ENCODE measurements at places on chromosomes 5 and 9.

DNA sequence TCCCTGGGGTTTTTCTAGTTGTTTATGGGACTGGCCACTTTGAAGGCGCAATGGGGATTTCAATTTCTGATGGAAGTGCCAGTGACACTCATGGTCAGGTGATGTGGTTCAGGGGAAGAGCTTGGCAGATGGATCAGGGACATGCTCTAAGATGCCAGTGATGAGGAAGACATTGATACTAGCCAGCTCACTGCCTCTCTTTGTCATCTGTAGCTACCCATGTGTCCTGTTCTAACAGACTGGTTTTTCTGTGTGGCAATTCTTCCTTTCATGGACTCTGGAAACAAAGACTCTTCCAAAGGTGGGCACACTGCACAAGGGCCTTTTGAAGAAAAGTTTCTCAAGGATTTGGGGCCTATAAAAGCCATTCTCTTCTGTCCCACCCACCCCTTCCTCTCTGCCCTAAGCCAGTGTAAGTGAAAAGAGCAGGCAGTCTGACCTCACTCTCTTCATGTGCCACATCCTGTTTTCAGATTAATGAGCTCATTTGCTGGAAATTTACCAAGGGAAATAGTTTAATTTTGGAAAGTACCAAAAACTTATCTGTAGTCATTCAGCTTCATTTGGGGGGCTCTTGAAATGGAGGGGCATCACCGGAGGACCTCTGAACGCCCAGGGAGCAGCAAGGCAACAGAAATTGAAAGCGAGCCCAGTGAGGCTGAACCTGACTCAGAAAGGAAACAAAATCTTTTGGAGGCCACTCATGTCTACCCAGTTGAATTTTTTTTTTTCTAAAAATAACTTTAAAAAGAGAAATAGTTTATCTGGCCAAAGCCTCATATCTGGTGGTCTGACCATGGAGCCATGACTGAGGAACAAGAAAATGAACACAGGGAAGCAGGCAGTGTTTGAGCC, 4.9 kb upstream of the TRAF1 start:
- peak; percentile 43 for DNase-seq

- DNase-seq = no peak
Observed at GRCh38 chr9:123418052-123418430, 62.0 kb downstream of the CRB2 start.

DNA sequence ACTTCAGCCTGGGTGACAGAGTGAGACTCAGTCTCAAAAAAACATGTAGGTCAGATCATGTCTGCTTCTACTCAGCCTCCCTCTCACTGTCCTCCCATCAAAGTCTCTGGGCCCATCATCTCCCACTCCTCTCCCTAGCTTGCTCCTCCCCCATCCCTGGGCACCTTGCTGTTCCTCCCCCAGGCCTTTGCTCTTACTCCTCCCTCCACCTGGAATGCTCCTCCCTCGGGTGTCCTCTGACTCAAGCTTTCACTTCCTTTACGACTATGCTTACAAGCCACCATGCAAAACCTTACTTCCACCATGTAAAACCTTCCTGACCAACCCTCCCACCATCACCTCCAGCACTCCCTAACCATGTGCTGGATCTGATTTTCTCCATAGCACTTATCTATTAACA, 51.5 kb downstream of the MTMR12 start:
- DNase-seq = no peak

DNA sequence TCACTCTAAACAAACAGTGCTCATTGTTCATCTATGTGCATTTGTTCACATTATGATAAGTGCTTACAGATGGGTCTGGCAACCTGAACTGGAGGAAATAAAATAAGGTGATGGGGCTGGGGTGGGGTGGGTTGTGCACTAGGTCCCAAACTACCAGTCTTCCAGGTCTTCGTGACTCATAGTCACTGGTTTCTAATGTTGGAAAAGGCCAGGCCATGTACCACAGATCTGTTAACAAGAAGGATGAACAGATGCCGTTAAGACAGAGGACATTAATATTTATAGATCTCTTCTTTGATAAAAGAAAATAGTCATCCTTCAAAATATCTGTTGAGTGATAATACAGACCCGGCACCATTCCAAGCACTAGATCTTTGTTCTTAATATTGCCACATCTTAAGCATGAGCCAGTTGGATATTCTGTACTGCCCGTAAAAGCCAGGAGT, 71.4 kb upstream of the STARD4 start:
- no peak for DNase-seq

GRCh38 chr5:145471831-145472612, 363.1 kb downstream of the PRELID2 start:
- no peak for DNase-seq

- DNase-seq = no peak
Observed at GRCh38 chr5:114657342-114658130, 295.7 kb downstream of the KCNN2 start.

GRCh38 chr5:154647114-154647760, 107.9 kb upstream of the LARP1 start:
- no peak for DNase-seq

- no peak for DNase-seq
Observed at GRCh38 chr9:137077010-137077747, at the start of gene UAP1L1. Gene UAP1L1, plus strand, starts transcription at chr9:137077517. Its CDS starts 16 bp downstream, at chr9:137077533.

DNA sequence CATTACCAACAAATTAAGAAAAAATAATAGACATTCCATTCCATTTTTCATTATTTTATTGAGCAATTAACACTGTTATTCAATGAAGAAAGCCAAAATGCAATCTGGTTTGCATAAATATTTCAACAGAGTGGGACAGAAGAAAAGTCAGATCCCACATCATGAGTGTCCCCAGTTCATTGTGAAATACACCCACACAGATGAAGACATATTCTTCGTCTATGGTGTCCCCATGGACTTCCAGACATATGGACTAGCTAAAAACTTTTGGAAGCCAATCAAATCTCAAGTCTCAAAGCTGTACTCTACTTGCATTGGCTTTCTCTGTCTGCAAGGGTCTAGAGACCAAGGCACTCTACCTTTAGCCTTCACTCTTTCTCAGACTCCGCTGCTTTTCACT, 194.3 kb downstream of the SEMA5A start:
- no peak for DNase-seq

DNA sequence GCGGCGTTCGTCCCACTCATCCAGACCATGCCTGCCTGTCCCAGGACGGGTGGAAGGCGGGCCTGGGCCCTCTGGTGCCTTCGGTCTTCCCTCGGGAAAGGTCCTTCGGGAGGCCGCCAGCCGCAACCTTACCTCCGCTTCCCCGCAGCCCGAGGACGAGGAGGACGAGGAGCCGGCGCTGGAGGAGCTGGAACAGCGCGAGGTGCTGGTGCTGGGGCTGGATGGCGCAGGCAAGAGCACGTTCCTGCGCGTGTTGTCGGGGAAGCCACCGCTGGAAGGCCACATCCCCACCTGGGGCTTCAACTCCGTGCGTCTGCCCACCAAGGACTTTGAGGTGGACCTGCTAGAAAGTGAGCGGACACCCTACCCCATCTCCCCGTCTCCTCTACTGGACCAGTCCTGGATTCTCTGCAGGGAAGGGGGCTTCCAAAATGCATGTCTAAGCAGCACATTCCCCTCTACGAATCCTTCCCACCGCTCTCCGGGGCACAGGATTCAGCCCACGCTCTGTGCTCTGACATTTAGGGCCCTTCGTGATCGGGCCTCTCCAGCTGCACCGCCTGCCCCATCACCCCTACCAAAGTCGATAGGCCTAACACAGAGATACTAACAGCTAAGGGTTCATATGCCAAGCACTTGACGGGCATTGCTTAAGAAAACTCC, 1.1 kb downstream of the ARL10 start:
- DNase-seq = no peak

GRCh38 chr5:130158036-130158435, 253.8 kb downstream of the CHSY3 start:
- no peak for DNase-seq

DNA sequence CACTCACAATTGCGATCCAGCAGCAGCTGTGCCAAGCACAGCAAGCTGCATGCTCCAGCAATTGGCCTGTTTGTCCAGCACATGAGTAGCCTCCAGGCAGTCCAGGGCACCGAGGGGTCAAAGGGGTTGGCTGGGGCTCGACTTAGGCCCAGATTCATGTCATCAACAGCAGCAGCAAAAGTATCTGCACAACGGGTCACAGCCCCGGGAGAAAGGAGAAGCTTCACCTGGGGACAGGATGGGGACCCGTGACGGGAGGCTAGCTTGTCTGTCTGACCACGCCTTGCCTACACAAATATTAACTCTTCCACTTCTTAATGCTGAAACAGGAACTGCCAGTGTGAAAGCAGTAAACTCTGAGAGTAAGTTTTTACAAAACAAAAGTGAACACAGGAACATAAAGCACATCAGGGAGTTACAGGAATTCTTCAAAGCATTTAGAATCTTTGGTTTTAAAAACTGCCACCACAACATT, 191.2 kb downstream of the PIK3R1 start:
- DNase-seq = no peak

- no peak for DNase-seq
Observed at GRCh38 chr5:475704-476101, 32.7 kb downstream of the EXOC3 start.

DNA sequence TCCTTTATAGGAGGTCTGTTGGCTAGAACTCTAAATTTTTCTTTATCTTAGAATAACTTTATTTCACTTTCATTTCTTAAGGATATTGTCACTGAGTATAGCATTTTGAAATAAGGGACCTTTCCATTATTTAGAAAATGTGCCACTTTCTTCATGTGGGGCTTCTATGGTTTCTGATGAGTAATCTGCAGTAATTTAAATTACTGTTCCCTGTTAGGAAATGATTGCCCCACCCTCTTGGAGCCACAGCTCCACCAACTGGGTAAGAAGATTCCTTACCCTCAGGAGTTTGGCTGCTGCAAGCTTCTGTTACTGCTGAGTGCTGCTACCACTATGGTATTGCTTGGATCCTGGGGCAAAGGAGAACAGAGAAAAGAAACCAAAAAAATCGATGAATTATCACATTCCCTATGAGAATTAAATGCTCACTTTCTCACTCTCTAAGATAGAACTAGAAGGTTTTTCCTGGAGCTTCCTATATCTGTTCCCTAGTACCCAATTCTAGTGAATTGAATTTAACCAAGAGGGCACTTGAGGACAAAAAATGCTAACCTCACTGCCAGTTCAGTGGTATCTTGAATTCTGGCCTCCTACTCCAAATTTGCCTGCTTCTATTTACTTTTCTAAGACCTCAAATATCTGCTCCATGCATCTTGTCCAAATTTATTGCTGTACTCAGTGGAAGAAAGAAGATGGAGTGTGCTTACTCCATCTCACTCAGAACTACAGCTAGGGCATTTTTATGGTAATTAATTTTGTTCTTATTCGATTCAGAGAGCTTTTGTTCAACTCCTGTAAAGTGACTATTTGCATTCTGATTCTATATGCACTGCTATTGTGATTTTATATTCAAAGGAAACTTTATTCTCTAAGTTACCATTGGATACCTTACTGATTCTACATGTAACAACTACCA, 2111.3 kb downstream of the MAT2B start:
- DNase-seq = no peak

DNA sequence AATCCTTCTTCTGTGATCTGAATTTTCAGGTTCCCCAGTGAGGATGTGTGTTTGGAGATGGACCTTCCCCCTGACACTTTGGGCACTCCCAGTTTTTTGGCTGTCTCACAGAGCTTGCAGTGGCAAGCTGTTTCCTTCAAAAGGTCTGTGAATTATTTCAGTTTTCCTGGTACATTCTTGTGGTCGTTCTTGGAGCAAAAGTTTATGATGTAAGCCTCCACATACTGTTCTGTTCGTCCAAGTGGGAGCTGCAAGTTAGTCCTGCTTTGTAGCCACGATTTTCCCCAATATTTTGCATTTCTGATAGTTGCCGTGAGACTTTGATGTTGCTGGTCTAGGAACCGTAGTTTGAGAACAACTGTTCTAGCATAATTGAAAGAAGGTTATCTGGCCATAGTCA, 88.3 kb downstream of the MTAP start:
- DNase-seq = no peak

DNA sequence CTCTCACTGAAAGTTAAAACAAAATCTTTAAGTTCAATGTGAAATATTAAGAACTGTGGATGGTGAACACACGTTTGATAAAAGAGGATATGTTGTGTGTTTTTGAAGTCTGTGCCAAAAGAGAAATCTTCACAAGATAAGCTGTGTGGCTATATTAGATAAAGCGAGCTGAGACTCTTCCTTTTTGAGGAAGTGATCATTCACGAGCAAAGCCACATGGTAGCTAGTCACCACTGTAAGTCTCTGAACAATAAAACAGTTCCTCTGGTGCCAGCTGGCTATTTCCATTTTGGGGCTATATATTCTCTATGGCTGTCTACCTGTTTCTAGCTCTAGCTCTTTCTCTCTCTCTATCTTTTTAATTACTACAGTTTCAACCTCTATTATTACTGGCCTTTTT, 1849.2 kb upstream of the C9orf72 start:
- no peak for DNase-seq

DNA sequence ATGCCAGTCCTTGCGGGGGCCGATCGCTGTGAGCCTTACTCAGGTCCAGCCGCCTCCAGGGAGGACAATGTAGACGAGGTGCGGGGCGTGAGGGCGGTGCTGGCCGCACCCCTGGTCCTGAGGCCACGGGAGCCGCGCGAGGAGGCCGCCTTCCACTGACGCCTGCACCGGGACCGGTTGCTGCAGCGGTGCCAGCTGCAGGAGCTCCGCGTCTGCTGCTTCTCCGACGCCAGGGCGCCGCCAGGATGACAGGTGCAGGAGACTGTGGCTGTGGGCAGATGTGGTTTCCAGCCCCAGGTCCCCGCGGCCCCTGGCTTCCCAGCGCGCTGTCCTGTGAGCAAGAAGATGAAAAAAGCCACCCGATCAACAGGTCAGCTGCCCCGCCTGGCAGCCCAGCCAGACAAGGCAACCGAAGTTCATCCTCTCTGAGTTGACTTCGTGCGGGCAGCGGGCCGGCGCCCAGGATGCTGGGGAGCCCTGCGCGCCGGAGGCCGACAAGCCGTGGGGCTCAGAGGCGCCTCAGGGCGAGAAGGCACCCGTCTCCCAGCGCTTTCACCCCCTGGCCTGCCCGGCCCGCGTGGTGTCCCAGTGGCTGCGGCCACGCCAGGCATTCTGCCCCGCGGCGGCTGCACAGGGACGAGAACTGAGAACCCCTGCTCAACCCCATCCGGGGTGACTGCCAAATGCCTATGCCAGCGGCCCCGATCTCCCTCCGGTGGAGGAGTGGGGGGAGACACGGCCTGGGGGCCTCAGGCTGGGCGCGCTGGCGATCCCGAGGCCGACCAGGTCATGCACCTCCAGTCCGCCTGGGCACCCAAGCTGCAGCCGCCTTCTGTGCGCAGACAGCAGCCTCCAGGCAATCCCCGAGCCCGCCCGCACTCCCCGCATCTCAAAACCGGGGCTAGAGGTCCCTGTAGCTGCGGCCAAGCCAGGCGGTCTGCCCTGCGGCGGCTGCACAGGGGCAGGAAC, 43.4 kb upstream of the BICD2 start:
- no peak for DNase-seq

- no peak for DNase-seq
Observed at GRCh38 chr5:35009019-35009418, 38.7 kb downstream of the AGXT2 start.

DNA sequence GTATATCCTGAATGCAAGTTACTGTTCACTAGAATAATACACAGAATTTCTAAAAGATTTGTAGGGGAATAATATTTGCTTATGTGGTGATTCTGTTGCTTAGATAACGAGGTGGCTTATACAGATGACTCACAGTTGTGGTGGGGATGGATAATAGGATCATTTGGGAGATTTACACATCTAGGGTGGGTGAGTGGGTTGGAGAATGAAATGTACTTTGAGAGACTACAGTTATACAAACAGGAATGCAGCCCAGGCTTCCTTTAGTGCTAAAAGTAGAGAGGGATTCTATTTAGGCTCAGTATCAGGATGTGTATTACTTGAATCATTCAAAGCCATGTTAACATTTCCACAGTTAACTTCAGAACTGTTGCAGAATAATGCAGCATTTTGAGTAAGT, 1.8 kb downstream of the CTXN3 start:
- DNase-seq = no peak

GRCh38 chr9:89686126-89686525, 81.3 kb downstream of the GADD45G start:
- DNase-seq = no peak
